ENCODE measurements at places on chromosomes 6 and 20.

DNA sequence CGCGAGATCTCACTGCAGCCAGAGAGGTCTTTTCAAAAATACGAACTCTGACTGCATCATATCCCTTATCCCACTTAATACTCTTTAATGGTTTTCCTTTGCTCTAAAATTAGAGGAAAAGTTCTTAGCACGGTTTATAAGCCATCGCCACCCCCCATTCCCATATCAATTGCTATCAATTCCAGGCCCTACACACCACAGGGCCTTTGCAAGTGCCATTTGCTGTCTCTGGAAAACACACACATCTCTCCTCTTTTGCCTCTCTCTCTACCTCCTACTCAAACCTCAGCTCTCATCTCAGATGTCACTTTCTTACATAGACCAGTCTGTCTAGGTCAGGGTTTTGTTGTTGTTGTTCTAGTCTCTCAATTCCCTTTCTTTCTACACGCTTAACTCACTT is 9.8 kb downstream of the SLC22A23 start:
- DNase-seq: no peak

DNA sequence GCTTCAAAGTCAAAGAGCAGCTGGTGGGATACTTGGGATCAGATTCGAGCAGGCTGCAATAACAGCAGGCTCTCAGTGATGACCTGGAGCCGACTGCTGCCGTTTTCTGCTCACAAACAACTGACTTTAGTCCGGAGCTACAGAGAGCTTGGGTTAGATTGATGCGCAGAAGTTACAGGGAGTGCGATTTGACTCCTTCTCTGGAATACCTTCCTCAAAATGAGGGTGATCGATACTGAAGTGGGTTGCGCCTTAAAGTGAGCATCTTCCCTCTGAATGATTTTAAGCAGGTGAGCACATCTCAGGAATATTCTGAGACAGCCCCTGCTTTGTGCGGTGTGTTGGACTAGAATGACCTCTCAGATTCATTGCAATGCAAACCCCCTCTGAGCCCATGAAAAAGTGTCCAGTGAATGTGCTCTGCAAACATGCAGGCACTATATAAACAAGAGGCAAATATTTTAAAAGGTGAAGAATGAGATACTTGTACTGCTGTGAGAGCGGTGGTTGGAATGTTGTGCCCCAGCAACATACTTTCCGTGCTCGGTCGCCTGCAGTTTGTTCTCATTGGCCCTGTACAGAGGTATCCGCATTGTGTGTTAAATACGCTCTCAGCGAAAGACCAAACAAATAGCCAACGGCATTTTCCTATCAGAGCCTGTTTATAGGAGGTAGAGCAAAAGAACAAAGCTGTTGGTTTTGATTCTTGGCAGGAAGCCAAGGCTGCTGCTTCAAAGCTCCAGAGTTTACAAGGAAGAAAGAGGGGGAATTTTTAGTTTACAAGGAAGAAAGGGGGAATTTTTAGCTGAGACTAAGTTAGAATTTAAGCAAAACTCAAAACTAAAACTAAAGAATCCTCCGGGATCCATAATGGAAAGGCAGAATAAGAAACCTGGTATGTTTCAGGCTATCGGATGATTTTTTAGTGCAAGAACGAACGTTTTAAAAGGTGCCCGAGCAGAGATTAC is 67.7 kb downstream of the PHACTR2 start:
- no peak for DNase-seq

DNA sequence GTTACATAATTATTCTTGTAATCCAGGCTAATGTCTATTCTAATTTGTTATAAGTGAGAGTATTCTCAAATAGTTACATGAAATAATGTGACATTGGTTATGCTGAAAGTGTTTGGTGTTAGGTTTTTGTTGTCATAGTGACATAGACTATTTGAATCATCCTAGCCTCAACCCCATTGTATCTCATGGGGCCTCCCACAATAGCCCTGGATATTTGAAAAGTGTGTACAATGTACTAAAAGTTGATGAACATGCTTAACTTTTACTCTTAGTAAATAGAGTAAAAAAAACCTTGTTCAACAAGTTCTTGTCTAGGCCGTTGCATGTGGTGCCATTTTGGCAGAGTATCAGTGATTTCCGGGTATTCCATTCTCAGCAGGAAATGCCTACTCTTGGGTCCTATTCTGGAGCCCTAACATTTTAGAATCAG is 83.0 kb downstream of the RTN4IP1 start:
- DNase-seq: no peak

GRCh38 chr6:149264629-149265028 is 52.9 kb upstream of the TAB2 start:
- DNase-seq: peak; percentile 14

DNA sequence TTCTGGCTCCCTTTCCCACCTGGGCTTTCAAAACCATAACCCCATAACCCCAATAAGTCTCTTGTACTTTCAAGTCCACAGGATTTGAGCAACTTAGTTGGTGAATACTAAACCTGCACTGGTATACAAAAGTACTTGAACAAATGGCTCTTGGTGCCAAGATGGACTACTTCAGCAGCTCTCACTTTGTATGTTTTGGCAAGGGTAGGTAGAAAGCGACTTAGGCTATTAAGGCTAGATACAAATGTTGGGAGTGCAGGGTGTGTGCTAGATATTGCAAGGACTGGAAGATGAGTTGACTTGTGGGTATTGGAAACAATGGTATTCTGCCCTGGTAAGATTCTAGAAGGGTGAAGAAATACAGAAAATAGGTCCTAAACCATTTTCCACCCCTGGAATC is 182.6 kb upstream of the MOCS1 start:
- no peak for DNase-seq

DNA sequence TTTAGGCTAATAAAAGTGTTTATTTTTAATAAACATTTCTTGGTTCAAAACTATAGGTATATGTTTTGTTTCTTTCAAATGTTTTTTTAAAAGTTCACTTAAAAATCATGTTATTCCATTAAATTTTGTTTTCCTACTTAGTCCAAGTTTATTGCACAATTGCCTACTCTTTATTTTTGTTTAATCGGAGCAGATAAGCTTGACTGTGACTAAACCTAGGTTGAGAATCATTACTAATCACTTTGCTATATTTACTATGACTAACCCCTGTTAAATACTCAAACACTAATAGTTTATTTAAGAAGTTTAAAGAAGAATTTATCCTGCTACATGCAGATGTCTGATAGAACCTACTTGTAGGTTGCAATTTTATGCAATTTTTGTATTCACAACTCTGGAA is 18.8 kb downstream of the MAP3K4 start:
- no peak for DNase-seq

Measured in OCI-LY7 (cell line).